ENCODE measurements at places on chromosomes 1 and 21. TPM values are rescaled to one million over a fixed set of nuclear protein-coding genes. Genes with fewer than 3 reads are reported as not detected.

Gene LCE1D
- not detected for total RNA-seq

Gene SLC44A5
- total RNA-seq: 0.25 TPM

Gene FLG
- total RNA-seq: not detected

Gene TRIM45
- total RNA-seq: 2.2 TPM

Gene TIAM1
- total RNA-seq: 20.1 TPM

Gene RIPK4
- 0.54 TPM for total RNA-seq

Gene KISS1
- total RNA-seq: not detected

Gene FCRL6
- not detected for total RNA-seq

Gene GBP1
- total RNA-seq: 14.0 TPM

Gene FBLIM1
- total RNA-seq: 121 TPM

Gene IVL
- not detected for total RNA-seq

Gene YIPF1
- total RNA-seq: 12.2 TPM

Gene IFI44L
- 21.1 TPM for total RNA-seq

Gene FCRLA
- total RNA-seq: not detected

Gene C1orf94
- total RNA-seq: not detected

Gene CYP4A22
- total RNA-seq: 0.15 TPM

Gene TCEANC2
- total RNA-seq: 2.2 TPM

Gene CYYR1
- total RNA-seq: 0.12 TPM

Gene FYB2
- not detected for total RNA-seq

Gene EPHA8
- not detected for total RNA-seq

Gene DVL1
- total RNA-seq: 38.3 TPM

Gene CORT
- total RNA-seq: not detected

All from cardiac ventricle fibroblast (primary cell).